ENCODE measurements at places on chromosomes 5 and 9.

DNA sequence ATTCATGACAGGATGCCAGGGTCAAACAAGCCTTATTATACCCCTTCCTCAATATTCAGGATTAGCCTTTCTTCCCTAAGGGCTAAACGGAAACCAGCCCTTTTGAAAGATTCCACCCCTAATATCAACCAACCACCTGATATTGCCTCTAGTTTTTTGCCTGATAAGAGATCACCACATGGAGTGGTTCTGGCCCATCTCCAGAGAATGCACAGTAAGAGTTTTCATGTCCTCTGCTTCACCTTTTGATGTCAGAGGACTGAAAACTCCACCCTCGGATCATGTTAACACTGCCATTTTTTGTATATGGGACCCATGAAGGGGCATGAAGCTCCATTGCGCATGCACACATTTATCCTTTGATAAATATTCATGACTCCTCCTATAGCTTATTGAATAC is 5.8 kb upstream of the LNPEP start:
- DNase-seq = no peak

DNA sequence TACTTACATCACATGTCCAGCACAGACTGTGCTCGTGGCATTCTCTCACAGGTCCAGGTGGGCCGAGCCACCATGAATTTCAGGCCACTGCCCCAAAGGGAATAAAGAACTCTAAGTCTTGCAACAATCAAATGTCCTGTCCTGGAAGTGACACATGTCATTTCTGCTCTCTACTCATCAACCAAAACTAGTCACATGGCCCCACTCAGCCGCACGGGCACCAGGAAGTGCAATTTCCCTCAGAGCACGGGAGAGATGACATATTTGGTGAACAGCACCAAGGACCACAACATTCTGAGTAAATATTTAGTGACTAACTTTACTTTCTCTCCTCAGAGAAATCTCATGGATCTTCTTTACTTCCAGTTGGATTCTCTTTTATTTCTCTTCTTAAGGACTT is 131.1 kb upstream of the TUT7 start:
- no peak for DNase-seq

DNA sequence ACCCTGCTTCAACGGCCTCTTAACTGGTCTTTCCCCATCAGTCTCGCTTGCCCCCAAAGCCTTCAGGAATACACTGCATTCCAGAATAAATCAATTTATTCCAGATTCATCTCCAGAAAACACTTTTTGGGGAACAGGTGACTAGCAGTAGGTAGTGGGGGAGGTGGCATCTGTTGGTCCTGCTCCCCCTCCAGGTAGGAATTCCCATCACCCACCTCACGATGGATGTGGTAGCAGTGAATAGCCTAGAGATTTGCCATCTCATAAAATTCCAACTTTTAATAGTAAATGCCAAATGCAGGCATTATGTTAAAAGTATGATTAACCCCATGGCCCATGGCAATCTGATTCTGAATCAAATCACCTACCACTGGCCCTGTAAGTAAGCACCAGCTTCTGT is 142.7 kb downstream of the MED27 start:
- DNase-seq = no peak

DNA sequence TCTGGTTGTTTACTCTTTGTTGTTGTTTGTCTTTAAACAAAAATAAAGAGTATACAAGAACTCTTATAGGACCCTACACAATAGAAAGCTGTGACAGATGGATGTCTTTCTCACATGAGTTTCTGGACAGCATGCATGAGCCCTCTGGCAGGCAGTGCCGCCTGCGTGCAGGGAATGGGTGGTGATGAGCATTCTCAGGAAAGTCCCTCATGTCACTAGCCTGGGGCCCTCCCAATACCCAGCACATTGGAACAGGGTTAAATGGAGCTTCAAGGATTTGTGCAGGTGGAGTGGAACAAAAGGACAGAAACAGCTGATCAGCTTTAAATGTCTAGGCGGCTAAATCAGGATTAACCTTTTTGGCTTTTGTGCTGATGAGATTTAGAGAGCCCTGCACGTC is 181.0 kb upstream of the CD180 start:
- no peak for DNase-seq

DNA sequence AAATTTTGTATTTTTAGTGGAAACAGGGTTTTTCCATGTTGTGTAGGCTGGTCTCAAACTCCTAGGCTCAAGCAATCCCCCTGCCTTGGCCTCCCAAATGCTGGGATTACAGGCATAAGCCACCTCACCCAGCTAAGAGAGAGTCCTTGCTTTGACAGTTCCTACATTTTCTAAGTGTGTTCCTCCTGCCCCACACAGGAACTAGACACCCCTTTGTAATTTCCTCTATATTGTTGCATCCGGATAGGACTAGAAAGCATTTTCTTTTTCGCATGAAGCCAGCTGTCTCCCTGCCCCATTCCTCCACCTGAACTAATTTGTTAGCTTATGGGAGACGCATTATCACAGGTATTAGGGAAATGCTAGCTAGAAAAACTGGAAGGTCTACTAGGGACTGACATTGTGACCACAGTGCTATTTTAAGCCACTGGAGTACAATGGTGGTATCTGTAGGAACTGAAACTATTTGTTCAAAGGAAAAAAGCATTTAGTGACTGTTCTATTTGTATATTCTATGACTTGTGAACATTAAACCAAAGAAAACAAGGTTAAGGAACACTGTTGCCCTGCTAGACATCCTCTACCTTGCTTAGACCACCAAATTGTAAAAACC is 214.1 kb downstream of the SMARCA2 start:
- no peak for DNase-seq

GRCh38 chr9:81609782-81610739 is 79.3 kb downstream of the TLE1 start:
- DNase-seq = no peak

DNA sequence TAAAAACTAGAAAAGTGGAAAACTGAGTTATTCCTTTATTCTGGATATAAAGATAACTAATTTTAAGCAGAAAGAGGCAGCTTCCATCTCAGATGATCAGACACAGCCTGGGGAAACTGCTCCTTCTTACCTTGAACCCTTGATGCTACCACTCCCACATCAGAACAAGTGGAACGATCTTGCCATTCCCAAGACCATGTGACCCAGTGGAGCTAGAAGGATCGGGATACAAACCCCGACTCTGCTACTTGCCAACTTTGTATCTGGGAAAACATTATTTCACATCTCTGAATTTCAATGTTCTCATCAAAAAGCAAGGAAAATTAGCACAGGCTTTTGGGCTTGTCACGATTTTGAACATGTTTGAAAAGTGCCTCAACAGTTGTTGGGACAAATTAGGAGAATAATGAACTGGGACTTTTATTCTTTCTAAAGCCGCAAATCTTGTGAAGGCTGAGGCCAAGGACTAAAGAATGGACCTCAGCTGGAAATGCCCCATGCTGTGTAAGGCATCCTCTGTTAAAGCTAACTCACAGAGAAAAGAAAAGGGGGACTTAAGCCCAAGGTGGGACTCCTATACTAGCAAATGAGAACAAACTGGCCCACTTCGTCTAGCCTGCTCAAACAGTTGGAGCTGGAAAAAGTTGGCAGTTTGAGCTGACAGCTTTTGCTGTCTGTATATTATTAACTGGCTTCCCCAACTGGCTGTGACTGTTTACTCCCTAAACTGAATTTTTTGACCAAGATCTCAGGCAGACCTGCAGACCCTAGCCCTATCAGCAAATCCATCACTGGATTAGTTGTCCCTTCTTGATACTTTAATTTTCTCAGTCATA is 552.3 kb downstream of the EFNA5 start:
- no peak for DNase-seq

- peak; percentile 52 for DNase-seq
These were observed 170.6 kb upstream of the MVB12B start for GRCh38 chr9:126155756-126156664.

DNA sequence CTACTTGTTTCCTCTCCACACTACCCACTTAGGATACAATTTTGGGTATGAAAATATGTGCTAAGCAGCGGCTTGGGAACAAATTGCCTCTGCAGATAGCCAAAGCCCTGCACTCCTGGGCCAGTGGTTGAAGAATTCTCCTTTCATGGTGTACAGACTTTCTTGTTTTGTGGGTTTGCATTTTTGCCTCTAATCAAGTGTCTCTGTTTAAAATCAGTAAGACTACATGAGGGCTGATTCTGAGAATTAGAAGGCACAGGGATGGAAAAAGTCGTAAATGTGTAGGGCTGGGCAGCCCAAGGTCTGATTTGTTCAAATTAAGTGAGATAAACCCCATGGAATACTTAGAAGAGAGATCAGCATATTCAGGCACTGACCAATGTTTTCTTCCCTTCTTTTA is 103.7 kb upstream of the CD180 start:
- DNase-seq = no peak

DNA sequence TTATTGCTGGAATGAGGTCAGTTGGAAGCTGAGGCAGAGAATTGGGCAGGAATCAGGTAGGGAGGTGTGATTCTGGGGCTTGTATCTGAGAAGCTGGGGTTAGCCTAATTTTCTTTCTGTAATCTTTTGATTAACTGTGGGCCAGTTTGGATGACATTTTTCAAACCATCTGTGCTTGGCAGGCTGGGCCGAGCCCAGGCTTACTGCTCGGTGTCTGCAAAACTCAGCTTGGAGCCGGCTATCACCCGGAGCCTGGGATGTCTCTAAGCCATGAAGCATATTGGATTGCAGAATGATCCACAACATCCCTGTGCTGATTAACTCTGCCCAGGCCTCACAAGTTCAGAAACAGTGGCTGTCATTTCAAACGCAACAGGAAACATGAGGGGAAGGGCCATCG is 26.5 kb downstream of the KCNMB1 start:
- no peak for DNase-seq

DNA sequence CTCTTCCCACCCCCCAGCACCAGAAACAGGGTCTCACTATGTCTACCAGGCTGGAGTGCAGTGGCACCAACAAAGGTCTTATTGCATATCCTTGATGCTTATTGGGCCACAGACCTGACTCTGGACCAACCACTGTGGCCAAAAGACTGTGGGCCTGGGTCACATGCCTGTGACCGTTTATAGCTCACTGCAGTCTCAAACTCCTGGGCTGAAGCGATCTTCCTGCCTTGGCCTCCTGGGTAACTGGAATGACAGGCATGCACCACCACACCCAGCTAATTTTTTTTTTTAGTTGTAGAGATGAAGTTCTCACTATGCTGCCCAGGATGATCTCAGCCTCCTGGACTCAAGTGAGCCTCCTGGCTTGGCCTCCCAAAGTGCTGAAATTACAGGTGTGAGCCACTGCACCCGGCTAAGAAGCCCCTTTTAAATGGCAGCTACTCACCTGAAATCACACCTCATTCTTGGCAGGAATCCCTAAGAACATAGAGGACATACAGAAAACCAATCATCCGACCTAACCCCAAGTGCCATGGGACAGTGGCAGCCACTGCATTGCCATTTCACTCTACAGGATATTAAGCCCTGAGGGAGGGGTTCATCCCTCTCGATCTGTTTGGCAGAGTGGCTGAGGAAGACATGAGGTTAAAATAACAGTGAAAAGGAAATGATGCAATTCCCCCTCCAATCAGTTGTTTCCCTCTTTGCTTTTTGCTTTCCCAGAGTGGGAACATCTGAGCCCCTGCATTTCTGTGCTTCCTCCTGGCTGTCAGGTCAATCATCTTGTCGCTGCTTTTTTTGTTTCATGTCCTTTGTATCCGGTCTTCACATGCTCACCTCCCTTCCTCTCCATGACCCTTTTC is 74.6 kb downstream of the LRRC70 start:
- no peak for DNase-seq

GRCh38 chr5:31811210-31811609 is 172.3 kb downstream of the PDZD2 start:
- DNase-seq = no peak

DNA sequence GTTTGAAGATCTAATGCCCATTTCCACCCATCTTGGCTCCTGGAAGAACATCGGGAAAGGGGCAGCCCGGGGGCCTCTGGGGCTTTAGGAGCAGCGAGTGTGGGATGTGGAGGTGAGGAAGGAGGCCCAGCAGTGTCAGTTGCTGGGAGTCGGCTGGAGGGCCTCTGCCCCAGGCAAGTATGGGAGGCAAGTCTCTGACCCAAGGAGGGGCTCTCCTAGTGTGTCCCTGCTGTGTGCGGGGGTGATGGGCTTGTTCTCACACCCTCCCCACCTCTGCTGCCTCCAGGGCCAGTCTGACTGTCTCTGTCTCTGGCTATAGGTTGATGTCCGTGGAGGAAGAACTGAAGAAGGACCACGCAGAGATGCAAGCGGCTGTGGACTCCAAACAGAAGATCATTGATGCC is 129.7 kb downstream of the DAB2IP start:
- DNase-seq = no peak

GRCh38 chr5:122195802-122196394 is 66.6 kb downstream of the ZNF474 start:
- no peak for DNase-seq

GRCh38 chr9:76475686-76476085 is 16.7 kb downstream of the GCNT1 start:
- DNase-seq = no peak

- DNase-seq = no peak
These were observed 95.0 kb downstream of the NPR3 start for GRCh38 chr5:32805971-32806638.

DNA sequence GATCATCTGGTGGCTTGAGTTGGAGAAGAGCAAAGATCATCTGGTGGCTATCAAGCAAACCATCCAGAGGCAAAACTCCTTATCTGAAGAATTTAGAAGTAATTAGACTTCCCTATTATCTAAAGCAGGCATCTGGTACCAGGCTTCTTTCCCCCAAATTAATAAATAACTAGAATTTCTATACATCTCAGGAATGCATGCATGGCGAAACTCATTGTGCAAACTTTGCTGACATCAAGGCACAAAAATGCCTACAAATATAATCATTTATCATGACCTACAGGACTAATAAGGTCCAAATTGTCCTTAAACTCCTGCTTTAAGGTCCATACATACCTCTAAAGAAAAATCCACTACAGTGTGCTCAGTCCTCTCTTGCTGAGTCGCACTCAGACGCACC is 6.0 kb downstream of the OR13D1 start:
- no peak for DNase-seq

DNA sequence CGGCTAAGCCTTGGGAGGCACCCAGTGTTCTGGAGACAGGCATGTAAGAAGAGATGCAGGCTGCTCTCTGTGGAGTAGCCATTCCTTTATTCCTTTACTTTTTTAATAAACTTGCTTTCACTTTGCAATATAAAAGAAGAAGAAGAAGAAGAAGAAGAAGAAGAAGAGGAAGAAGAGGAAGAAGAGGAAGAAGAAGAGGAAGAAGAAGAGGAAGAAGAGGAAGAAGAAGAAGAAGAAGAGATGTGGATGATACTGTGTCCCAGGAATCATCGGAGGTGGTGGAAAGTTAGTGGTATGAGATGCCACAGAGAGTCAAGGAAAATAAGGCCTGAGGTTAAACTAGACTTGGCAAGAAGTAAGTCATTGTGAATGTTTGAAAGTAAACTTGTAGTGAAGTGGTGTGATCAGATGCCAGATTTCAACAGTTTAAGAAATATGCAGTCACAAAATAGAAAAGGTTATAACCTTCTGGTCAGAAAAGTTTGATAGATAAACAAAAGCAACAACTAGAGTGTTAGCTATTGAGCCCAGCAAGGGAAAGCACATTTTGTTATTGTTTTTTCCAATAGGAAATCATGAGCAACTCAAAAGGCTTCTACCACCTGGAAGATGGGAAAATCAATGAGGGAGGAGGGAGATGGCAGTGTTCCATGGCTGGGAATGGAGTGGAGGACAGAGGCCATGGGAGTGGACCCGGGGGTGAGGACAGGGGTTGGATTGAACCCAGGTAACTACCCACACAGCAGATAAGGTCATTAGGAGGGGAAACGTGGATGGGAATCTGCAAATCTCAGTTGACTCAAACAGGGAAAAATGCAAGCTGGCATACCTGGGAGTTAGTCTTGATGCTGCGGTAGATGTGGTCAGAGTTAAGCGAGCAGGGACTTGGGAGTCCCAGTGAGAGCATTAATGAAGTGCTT is 16.8 kb downstream of the AOPEP start:
- DNase-seq = no peak

GRCh38 chr5:10275991-10276390 is 25.9 kb downstream of the CCT5 start:
- DNase-seq = no peak
